ENCODE measurements at places on chromosomes 5 and 9. TPM values are rescaled to one million over a fixed set of nuclear protein-coding genes. Genes with fewer than 3 reads are reported as not detected.

DNA sequence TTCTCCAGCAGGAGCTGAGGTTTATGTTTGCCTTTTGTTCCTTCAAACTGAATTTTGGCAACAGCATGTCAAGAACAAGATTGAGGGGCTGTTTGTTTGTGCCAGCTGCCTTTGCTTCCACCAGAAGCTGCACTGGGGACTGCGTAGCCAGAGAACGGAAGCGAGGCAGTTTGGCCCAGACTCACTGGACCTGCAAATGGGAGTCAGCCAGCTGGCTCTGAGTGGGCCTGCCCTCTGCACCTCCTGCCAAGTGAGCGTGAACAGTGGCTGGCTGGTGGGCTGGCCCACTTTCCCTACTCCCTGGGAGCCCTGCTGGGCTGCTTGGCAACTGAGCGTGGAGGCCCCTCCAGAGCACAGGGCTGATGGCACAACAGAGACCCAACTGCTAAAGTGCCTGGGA, 111.6 kb downstream of the GALNT10 start:
- peaks cover 32% of the 10 kb centered on the region for H3K36me3 ChIP-seq
- no peak overlapping the region for H3K27ac ChIP-seq
- no peak for DNase-seq
- H3K27me3 ChIP-seq = no peaks in the 10 kb centered on the region

GRCh38 chr5:86885489-86886230, 267.9 kb downstream of the COX7C start:
- H3K27ac ChIP-seq = no peak overlapping the region
- H3K27me3 ChIP-seq = no peaks in the 10 kb centered on the region
- no peak overlapping the region for H3K4me3 ChIP-seq
- H3K36me3 ChIP-seq = no peaks in the 10 kb centered on the region
- no peak for DNase-seq

DNA sequence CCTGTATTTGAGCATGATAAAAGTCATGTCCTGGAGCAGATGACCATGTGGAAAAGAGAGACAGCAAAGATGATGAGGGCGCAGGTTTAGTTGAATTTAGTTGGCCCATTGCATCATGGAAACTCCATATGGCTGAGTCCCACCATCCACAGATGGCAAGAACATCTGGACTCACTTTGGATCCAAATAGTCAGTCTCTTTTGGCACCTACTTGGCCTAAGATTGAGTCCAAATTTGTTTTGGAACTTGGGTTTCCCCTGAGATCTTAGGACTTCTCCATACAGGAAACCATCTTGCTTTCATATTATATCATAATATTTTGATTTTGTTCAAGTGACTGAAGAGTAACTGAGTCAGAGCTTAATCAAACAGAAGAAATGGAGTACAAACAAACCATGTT, 217.5 kb downstream of the DRD1 start:
- H3K27ac ChIP-seq = no peak overlapping the region
- no peaks in the 10 kb centered on the region for H3K4me1 ChIP-seq
- peaks cover 31% of the 10 kb centered on the region for H3K27me3 ChIP-seq

DNA sequence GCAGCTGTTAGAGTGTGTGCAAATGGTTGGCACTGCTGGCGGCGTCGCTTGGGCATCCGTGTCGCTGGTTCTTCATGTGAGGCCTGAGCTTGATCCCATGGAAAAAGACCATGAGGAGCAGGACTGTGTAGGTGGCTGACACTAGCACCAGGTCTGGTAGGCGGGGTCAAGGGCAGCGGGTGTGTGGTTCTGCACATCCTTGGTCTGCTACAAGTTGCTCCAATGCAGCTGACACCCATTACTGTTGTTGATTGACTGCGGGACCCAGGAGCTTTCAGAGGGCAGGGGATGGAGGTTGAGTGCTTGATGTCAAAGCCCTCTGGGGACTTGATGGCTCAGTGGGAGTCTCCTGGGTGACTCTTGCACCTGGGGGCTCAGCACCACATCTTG, 29.0 kb upstream of the PITX1 start:
- peaks cover 3% of the 10 kb centered on the region for H3K27me3 ChIP-seq
- DNase-seq = no peak
- no peaks in the 10 kb centered on the region for H3K36me3 ChIP-seq
- H3K27ac ChIP-seq = no peak overlapping the region

Gene KIAA0825
- total RNA-seq = 3.5 TPM

Gene DMRT3
- total RNA-seq = not detected

Gene LECT2
- total RNA-seq = not detected
